Thoracic aorta (tissue), 2 donors: ENCODE measurements at places on chromosomes 12 and 14. TPM values are rescaled to one million over a fixed set of nuclear protein-coding genes. Genes with fewer than 3 reads are reported as not detected.

GRCh38 chr12:31477687-31478086 is 113.2 kb downstream of the DENND5B start:
- H3K36me3 ChIP-seq: peaks cover 5% of the 10 kb centered on the region
- H3K27me3 ChIP-seq: no peaks in the 10 kb centered on the region
- DNase-seq: no peak
- peaks cover 13% of the 10 kb centered on the region for H3K4me1 ChIP-seq

- H3K36me3 ChIP-seq: no peaks in the 10 kb centered on the region
- no peak for DNase-seq
- no peaks in the 10 kb centered on the region for H3K27me3 ChIP-seq
- H3K4me3 ChIP-seq: no peak overlapping the region
Observed at GRCh38 chr12:128578045-128578444, 245.7 kb downstream of the SLC15A4 start.

GRCh38 chr12:65821336-65821735 is 2.9 kb upstream of the HMGA2 start:
- H3K27ac ChIP-seq: no peak overlapping the region
- no peaks in the 10 kb centered on the region for H3K36me3 ChIP-seq
- peaks cover 6% of the 10 kb centered on the region for H3K27me3 ChIP-seq
- no peak for DNase-seq

GRCh38 chr12:3275171-3276041 is 198.2 kb downstream of the TSPAN9 start:
- no peak for DNase-seq
- no peaks in the 10 kb centered on the region for H3K4me1 ChIP-seq

- H3K36me3 ChIP-seq: no peaks in the 10 kb centered on the region
- no peak overlapping the region for H3K4me3 ChIP-seq
- no peaks in the 10 kb centered on the region for H3K27me3 ChIP-seq
- H3K27ac ChIP-seq: no peak overlapping the region
- peaks cover 18% of the 10 kb centered on the region for H3K4me1 ChIP-seq
- DNase-seq: no peak
Observed at GRCh38 chr14:22484632-22485031, 104.4 kb downstream of the DAD1 start.

DNA sequence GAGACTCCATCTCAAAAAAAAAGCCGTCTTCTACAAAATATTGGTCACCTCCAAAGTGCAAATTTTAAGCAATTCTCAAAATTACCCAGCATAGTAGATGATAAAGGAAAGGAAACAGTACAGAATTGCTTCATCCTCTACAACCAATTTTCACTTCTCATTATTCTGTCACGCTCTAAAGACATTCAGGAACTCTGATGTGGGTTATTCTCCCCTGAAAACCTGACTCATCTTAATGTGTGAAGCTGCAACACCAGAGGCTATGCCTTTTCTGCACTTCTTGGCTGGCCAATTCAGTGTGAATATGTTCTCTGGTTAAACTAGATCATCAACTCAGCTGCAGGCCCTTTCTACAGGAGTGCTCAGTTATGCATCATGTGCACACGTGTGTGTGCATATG is 11.0 kb downstream of the PTGER2 start:
- no peaks in the 10 kb centered on the region for H3K4me1 ChIP-seq
- no peak overlapping the region for H3K27ac ChIP-seq
- no peak overlapping the region for H3K4me3 ChIP-seq
- H3K27me3 ChIP-seq: no peaks in the 10 kb centered on the region
- H3K36me3 ChIP-seq: no peaks in the 10 kb centered on the region

DNA sequence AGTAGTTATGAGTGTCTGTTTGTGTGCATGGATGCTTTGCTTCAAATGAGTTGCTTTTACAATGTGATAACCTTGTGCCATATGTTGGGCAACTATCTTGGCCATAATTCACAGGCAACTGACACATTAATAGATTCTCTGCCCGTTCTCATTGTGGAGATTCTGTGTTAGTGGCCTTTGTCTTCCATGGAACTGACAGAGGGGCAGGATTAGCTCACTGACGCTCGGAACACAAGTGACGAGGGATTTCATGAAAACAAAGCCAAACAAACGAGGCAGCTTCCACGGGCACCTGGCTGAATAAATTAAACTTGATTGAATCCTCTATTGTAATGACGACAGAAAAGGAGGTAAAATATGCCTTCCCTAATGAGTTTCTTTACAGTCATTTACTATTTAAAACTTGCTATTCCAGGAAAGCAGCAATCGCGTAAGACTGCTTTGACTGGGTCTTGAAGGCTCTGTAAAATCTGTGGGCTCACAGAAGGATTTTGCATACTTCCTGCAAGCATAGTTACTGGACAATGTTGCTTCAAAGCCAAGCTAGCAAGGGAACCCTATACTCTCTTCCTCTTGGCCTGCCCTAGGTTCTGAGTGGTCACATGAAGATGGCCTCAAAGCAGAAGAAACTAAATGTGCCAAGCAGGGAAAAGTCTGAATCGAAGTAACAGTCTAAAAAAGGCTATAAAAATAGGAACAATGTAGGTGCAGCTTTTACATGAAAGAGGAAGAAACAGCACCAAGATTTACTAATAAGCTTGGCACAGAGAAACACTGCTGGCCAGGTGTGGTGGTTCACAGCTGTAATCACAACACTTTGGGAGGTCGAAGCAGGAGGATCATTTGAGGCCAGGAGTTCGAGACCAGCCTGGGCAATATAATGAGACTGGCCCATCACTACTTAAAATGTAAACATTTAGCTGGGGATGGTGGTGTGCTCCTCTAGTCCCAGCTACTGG is 28.1 kb upstream of the SINHCAF start:
- no peaks in the 10 kb centered on the region for H3K36me3 ChIP-seq
- H3K4me1 ChIP-seq: no peaks in the 10 kb centered on the region
- H3K27ac ChIP-seq: no peak overlapping the region
- no peaks in the 10 kb centered on the region for H3K27me3 ChIP-seq
- H3K4me3 ChIP-seq: no peak overlapping the region

- peaks cover 13% of the 10 kb centered on the region for H3K4me1 ChIP-seq
- H3K36me3 ChIP-seq: no peaks in the 10 kb centered on the region
- H3K27ac ChIP-seq: no peak overlapping the region
- no peaks in the 10 kb centered on the region for H3K27me3 ChIP-seq
Observed at GRCh38 chr14:89294060-89294459, 123.0 kb downstream of the FOXN3 start.

- H3K27me3 ChIP-seq: no peaks in the 10 kb centered on the region
- no peak for DNase-seq
- H3K36me3 ChIP-seq: no peaks in the 10 kb centered on the region
- no peak overlapping the region for H3K27ac ChIP-seq
- no peak overlapping the region for H3K4me3 ChIP-seq
Observed at GRCh38 chr12:67592228-67593011, 56.1 kb upstream of the DYRK2 start.

GRCh38 chr14:69423279-69423678 is 24.8 kb downstream of the SLC39A9 start:
- no peak for DNase-seq
- H3K4me3 ChIP-seq: no peak overlapping the region
- H3K36me3 ChIP-seq: no peaks in the 10 kb centered on the region
- H3K4me1 ChIP-seq: no peaks in the 10 kb centered on the region

- H3K27me3 ChIP-seq: no peaks in the 10 kb centered on the region
- H3K4me3 ChIP-seq: no peak overlapping the region
- H3K4me1 ChIP-seq: no peaks in the 10 kb centered on the region
- H3K27ac ChIP-seq: no peak overlapping the region
- no peak for DNase-seq
Observed at GRCh38 chr14:59510966-59511365, 26.6 kb downstream of the JKAMP start.

- H3K4me3 ChIP-seq: peak overlapping the region; percentile 68
- peaks cover 6% of the 10 kb centered on the region for H3K27me3 ChIP-seq
- peaks cover 7% of the 10 kb centered on the region for H3K4me1 ChIP-seq
- DNase-seq: no peak
- H3K27ac ChIP-seq: no peak overlapping the region
Observed at GRCh38 chr12:32895688-32896431, 717 bp downstream of the PKP2 start.

Gene ADAM20
- total RNA-seq: 1.9 TPM

Gene REM2
- total RNA-seq: not detected

Gene ARF6
- 67.2 TPM for total RNA-seq

Gene CMA1
- total RNA-seq: not detected

Gene KRT73
- total RNA-seq: not detected
